ENCODE measurements at places on chromosomes 3 and 15.

DNA sequence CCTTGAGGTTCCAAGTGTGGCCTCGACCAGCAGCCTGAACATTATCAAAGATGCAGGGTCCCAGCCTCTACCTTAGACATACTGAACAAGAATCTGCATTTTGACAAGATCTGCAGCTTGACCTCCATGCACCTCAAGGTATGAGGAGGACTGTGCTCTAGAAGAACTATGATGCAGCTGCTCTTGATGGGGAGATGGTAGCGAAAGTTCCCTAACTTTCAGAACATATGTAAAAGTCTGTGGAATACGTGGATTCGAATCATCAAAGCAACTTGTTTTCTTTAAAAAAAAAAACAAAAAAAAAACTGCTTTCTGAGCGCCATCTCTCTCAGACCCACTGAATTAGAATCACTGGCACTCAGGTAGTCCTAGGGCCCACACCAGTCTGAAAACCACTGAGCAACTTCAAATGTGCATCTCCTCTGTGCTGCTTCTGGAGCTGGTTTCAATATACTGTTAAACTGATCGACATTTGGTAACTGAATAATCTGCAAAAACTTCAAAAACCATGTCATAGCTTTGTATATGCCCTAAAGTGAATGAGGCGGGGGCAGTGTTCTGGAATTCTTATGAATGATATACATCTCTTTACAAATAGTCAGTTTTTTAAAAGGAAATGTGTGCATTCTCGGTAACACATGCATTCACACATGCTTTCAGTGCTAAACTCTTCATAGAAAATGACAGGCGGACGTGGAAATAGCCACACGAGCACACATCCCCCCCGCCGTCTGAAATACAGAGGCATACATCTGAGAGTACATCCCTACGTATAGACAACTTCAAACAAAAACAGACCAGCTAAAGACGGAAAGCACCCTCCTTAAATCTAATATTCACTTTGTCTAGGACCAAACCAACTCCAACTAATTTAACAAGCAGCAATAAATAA is 128.8 kb downstream of the FOXP1 start:
- no peak for DNase-seq

DNA sequence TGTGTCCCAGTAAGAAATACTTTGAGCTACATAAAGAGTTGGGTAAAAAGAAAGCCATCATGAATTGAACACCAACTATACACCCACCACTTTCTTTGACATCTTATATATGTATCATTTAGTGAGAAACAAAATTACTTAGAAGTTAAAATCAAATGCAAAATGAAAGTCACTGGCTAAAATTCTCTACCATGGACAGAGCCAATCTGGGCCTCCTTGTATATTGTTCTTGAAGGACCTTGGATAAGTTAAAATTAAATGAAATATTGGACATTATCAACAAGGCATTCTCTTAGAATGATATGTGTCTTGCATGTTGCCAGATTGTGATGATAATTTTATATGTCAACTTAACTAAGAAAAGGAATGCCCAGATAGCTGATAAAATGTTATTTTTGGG is 64.2 kb upstream of the CHL1 start:
- DNase-seq, result no peak

DNA sequence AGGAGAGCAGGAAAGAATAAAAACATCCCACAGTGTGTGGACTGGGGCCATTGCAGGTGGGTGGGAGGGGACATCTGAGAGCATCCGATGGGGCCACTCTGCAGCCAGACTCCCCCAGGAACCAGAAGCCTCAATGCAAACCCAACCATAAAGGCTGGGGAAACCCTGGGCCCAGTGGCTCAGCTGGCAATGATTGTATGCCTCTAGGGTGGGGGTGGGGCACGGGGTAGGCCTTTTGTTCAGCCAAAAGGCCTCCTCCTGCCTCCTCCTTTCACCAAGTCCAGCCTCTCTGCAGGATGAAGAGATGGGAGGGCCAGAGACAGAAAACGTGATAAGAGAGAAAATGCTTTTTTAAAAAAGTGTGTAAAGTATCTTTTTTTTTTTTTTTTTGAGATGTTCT is 45.5 kb upstream of the HERC1 start:
- no peak for DNase-seq

DNA sequence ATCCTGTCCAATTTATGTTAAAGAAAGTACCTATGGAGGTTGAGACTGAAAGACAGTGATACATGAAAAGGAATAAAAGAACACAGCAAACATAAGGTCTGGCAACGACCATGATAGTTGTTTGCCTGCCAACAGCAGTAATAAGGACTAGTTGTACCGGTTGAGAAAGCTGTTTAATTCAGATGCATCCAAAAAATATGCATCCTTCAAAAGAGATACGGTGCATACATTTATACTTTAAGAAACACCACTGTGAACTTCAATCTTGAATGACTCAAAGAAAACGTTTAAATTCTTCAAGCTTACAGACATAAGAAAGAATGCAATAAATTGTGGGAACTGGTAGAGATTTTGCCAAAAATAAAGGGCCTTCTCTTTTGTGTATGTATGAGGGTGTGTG is 492.1 kb downstream of the NLGN1 start:
- no peak for DNase-seq

- no peak for DNase-seq
Measured at GRCh38 chr3:64152086-64152485, 73.2 kb downstream of the PRICKLE2 start.

- peak; percentile 80 for DNase-seq
Measured at GRCh38 chr15:91706322-91707032, 147.0 kb upstream of the SLCO3A1 start.

DNA sequence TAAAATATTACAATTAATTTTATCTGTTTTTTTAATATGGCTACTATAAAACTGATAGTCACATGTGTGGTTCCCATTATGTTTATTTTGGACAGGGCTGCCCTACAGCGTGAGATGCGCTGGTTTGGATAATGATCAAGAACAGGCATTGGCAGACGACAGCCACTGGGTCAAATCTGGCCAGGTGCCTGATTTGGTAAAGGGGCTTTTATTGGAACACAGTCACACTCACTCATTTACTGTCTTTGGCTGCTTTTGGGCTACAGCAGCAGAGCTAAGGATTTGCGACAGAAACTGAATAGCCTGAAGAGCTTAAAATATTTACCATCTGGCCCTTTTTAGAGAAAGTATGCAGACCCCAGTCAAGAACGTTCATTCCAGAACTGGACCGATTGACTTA is 724.2 kb upstream of the CFAP20DC start:
- DNase-seq, result no peak

GRCh38 chr3:25144430-25144829 is 283.6 kb upstream of the RARB start:
- DNase-seq, result no peak

DNA sequence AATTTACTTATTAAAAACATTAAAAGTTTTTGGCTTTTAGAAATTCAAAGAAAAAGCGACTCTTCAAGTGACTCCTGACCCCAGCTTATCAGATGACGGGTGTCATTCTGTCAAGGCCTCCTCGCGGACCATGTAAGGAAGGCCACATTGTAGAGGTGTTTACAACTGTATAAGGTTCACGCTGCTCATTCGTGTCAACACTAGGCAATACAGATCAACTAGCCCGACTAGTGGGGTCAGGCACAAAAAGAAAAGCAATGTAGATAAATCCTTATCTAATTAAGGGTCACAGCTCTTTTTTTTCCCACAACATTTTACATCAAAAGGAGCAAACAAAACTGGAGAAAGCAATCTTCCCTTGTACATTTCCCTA is 207.5 kb upstream of the NR2F2 start:
- DNase-seq, result no peak

- DNase-seq, result no peak
Measured at GRCh38 chr3:64913515-64913914, 225.7 kb upstream of the ADAMTS9 start.

DNA sequence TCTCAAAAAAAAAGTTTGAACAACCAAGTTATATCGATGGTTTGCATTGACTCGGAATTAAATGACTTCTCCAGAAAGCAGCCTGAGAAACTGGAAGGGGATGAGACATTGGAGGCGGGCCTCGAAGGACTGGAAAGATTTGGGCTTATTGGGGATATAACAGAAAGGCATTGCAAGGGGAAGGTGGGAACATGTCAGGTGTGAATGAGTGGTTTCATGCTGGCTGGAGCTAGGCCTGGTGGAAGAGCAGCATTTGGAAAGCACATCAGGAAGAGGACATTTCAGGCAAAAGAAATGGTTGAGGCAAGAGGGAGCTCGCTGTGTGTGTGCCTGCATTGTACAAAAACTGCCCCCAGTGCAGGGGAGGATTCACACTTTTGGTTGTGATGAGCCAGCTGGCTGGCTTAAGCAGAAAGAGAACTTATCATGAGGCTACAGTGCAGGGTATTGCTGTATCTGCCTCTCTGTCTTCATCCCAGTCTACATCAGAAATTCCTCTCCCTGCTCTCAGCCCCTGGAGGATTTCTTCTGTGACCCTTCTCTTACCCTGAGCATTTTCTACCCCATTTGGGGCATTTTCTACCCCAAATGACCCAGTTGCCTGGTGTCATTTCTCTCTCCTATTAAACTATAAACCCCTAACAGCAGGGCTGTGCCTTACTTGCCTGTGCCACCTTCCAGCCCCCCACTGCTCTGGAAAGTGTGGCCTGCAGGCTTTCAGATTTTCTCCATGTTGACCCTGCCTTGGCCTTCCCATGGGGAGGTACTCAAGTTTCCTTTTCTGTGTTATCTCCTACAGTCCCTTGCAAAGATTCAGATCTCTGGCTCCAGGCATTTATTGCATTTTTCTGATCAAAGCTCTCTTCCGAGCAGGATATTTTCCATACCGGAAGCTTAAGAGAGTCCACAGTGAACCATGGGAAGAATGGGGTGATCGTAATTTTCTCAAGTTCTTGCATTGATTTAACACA is 64.4 kb upstream of the FLNB start:
- no peak for DNase-seq

DNA sequence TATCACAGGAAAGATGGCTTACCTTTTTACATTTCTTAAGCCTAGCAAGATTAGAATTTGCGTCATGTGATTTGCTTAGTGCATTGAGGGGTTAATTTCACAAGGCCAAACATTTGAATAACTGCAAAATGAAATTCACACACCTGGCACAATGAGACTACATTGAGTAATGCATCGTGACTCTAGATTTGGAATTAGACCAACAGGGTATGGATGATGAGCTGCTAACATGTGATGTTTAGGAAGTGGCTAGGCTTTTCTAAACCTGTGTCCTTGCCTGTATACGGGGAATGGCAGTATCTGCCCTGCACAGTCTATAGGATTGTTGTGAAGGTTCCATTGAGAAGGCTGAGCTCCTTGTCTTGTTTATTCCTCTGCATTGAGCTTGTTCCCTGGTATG is 160.1 kb downstream of the MFSD1 start:
- no peak for DNase-seq

DNA sequence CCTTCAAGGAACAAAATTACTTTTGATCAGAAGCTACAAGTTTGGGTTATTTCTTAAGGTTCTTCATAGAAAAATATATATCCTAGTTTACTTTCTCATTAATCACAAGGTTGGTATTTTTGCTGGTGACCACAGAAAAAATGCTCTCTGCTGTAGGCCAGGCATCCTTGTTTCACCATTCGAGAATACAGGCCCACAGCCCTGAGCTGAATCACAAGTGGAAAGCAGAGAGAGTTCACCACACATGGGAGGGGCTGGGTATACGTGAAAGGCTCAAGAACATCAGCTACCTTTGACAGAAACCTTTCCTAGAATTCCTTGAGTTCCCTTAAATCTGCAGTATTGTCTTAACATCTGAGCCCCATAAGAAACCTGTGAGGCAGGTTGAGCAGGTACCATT is 23.2 kb downstream of the CPEB1 start:
- DNase-seq, result no peak

GRCh38 chr3:71958533-71958932 is 173.6 kb upstream of the PROK2 start:
- no peak for DNase-seq

GRCh38 chr3:38116471-38117162 is 20.3 kb downstream of the ACAA1 start:
- DNase-seq, result no peak

- DNase-seq, result no peak
Measured at GRCh38 chr3:191781044-191781443, 320.1 kb downstream of the PYDC2 start.

DNA sequence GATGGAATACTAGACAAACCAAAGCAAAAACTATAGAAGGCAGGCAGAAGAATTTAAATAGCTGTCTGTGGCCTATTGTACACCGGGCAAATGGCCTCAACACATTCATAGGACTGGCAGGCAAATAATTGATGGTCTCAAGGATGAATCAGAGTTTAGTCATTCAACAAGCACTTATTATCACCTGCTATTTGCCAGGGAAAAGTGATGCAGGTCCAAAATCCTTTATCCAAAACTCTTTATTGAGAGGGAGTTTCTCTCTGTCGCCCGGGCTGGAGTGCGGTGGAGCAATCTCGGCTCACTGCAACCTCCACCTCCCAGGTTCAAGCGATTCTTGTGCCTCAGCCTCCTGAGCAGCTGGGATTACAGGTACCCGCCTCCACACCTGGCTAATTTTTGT is 2.3 kb downstream of the EIF2AK4 start:
- no peak for DNase-seq

- no peak for DNase-seq
Measured at GRCh38 chr3:161415506-161416231, 44.4 kb upstream of the SPTSSB start.

- no peak for DNase-seq
Measured at GRCh38 chr15:41561104-41561776, 2.2 kb downstream of the TYRO3 start.

- no peak for DNase-seq
Measured at GRCh38 chr3:18872466-18872865, 275.8 kb upstream of the KCNH8 start.

- no peak for DNase-seq
Measured at GRCh38 chr3:156311930-156312329, 191.6 kb downstream of the KCNAB1 start.

GRCh38 chr3:184405075-184406030 is 25.5 kb downstream of the CHRD start:
- DNase-seq, result no peak

- DNase-seq, result no peak
Measured at GRCh38 chr3:37163262-37164015, 10.9 kb downstream of the LRRFIP2 start.

DNA sequence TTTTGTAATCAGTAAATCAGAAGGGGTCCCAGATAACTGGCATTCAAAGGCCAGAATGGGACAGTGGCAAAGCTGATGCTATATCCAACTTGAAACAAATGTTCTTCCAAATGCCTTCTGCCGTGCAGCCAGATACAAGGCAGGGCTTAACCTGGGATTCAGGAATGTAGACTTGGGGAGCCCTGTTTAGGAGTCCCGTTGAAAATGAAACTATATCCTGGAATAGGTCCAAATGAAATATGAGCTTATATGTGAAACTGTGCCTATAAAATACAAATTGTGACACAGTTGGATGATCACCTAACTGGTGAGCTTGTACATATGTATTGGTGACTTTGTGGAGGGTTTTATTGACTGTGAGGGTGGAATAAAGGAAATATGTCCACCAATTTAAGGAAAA is 28.7 kb downstream of the FRMD4B start:
- no peak for DNase-seq

GRCh38 chr3:11539677-11540076 is 104.0 kb downstream of the VGLL4 start:
- DNase-seq, result no peak

GRCh38 chr3:161489395-161489794 is 7.2 kb upstream of the OTOL1 start:
- no peak for DNase-seq

- no peak for DNase-seq
Measured at GRCh38 chr3:151827816-151828215, 13.9 kb downstream of the AADAC start.

Data from KG1 (cell line).